Stomach (tissue), 19 donors: ENCODE measurements at places on chromosomes 2 and 18. TPM values are rescaled to one million over a fixed set of nuclear protein-coding genes. Genes with fewer than 3 reads are reported as not detected.

DNA sequence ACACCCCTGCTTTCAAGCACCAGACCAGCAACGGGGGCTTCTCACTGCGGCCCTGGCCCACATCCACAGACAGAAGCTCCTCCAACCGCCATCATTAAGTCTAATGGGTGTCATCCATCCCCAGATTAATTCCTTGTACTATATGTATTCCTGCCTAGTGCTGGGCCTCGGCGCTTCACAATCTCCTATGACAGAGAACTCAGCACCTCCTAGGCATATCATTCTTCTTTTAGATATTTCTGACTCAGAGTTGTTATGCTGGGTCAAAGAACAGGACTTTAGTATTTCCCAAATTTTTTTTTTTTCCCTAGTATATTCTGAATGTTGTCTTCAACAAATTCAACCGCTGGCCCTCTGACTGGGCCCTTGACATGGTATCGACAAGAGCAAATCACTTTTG, 83.2 kb upstream of the TFCP2L1 start:
- no peaks in the 10 kb centered on the region for H3K27me3 ChIP-seq
- H3K36me3 ChIP-seq = peaks cover 90% of the 10 kb centered on the region
- peaks cover 5% of the 10 kb centered on the region for H3K4me1 ChIP-seq

Gene AP1S3
- total RNA-seq = 11.6 TPM

Gene ORC4
- 40.9 TPM for total RNA-seq

Gene SERPINB10
- not detected for total RNA-seq

Gene DUSP19
- 19.6 TPM for total RNA-seq

GRCh38 chr2:28395334-28396061, 2.8 kb downstream of the FOSL2 start:
- H3K27me3 ChIP-seq = no peaks in the 10 kb centered on the region
- H3K4me1 ChIP-seq = peaks cover 40% of the 10 kb centered on the region
- peaks cover 9% of the 10 kb centered on the region for H3K36me3 ChIP-seq
- no peak for DNase-seq
- peak overlapping the region; percentile 98 for H3K27ac ChIP-seq

DNA sequence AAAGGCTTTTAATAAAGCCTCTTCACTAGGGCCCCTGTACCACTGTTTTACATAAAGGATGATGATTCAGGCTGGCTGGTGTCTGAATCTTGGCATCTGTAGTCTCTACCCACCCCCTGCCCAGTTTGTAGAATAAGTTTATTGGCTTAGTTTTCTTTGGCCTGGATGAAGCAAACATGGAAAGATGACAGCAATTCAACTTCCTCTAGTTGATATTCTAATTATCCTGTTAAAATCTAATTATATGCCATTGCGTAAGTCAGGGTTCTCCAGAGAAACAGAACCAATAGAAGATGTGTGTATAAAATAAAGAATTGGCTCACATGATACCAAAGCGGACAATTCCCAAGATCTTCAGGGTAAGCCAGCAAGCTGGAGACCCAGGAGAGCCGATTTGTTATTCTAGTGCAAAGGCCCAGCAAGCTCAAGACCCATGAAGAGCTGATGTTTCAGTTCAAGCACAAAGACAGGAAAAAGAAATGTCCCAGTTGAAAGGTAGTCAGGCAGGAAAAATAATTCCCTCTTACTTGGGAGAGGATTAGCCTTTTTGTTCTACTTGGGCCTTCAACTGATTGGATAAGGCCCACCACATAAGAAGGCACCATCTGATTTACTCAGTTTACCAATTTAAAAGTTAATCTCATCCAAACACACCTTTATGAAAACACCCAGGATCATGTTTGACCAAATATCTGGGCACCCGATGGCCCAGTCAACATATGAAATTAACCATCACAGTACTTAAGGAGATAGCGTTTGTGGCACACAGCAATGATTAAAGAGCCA, 82.6 kb upstream of the LYPD1 start:
- no peaks in the 10 kb centered on the region for H3K36me3 ChIP-seq
- no peaks in the 10 kb centered on the region for H3K4me1 ChIP-seq
- no peak overlapping the region for H3K4me3 ChIP-seq
- DNase-seq = no peak
- H3K27ac ChIP-seq = no peak overlapping the region

- H3K27me3 ChIP-seq = no peaks in the 10 kb centered on the region
- no peak for DNase-seq
- H3K4me3 ChIP-seq = no peak overlapping the region
These were observed 113.2 kb downstream of the USP34 start for GRCh38 chr2:61357681-61358080.

- no peaks in the 10 kb centered on the region for H3K4me1 ChIP-seq
- H3K36me3 ChIP-seq = no peaks in the 10 kb centered on the region
- no peak overlapping the region for H3K4me3 ChIP-seq
- no peak for DNase-seq
- H3K27me3 ChIP-seq = no peaks in the 10 kb centered on the region
These were observed 78.9 kb upstream of the DAPL1 start for GRCh38 chr2:158716121-158716791.

GRCh38 chr18:56115071-56116015, 523.0 kb downstream of the TXNL1 start:
- no peak overlapping the region for H3K27ac ChIP-seq
- no peaks in the 10 kb centered on the region for H3K36me3 ChIP-seq
- DNase-seq = no peak
- no peak overlapping the region for H3K4me3 ChIP-seq
- no peaks in the 10 kb centered on the region for H3K4me1 ChIP-seq

Gene KIAA2012
- not detected for total RNA-seq

GRCh38 chr2:62344472-62344871, 148.6 kb downstream of the B3GNT2 start:
- no peak for DNase-seq
- H3K4me3 ChIP-seq = no peak overlapping the region
- no peaks in the 10 kb centered on the region for H3K27me3 ChIP-seq
- no peak overlapping the region for H3K27ac ChIP-seq
- peaks cover 14% of the 10 kb centered on the region for H3K4me1 ChIP-seq

DNA sequence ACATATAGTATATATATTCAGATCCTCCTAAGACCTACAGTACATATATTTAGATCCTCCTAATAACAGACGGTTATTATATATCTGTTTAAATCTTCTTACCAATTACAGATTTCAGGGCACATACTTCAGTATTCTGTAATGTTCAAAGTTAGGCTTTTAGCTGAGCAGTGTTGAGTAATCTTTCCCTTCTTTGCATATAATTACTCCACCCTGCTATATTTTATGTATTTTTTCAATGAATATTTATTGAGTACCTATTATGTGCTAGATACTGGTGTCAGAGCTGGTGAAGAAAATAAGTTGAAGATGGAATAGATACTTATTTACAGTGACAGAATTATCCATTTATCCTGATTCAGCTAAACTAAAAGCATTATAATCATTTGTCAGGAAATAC, 84.9 kb downstream of the NEB start:
- H3K4me1 ChIP-seq = no peaks in the 10 kb centered on the region
- DNase-seq = no peak
- no peak overlapping the region for H3K4me3 ChIP-seq
- no peaks in the 10 kb centered on the region for H3K36me3 ChIP-seq
- no peak overlapping the region for H3K27ac ChIP-seq

Gene GAREM2
- 2.3 TPM for total RNA-seq

Gene GKN1
- 1.7 TPM for total RNA-seq

DNA sequence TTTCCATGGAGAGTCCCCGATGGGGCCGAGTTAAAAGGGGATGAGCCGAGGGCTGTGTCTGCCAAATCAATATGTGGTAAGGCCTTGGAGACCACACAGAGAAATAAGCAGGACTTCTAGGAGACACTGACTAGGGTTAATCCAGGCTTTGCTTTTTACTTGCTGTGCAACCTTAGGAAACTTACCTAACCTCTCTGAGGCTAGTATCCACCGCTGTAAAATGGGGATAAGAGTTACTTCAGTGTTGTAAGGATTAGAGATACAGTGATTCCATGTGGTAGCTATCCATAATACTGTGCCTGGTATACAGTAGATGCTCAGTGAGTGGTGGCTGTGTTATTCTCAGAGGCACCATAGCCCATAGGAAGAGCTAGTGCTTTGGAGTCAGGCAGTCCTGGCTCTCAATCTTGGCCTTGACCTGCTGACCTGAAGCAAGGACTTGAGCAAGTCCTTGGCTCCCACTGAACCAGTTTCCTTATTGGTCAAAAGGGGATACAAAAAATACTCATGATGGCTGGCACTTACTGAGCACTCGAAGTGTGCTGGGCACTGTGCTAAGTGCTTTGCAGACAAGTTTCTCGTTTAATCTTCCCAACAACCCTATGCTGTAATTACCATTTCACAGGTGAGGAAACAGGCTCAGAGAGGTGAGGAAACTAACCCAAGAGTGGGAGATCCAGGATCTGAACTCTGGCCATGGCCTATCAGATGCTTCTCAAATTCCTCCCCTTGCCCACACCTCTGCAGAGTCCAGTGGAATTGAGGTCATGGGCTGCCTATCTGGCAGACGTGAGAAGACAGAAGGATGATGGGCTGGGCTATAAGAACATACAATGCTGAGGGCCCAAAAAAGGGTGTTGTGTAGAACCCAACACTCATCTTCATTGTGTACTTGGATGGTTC, 12.0 kb upstream of the DES start:
- DNase-seq = no peak
- peak overlapping the region; percentile 93 for H3K27ac ChIP-seq
- no peak overlapping the region for H3K4me3 ChIP-seq
- no peaks in the 10 kb centered on the region for H3K36me3 ChIP-seq
- no peaks in the 10 kb centered on the region for H3K27me3 ChIP-seq

DNA sequence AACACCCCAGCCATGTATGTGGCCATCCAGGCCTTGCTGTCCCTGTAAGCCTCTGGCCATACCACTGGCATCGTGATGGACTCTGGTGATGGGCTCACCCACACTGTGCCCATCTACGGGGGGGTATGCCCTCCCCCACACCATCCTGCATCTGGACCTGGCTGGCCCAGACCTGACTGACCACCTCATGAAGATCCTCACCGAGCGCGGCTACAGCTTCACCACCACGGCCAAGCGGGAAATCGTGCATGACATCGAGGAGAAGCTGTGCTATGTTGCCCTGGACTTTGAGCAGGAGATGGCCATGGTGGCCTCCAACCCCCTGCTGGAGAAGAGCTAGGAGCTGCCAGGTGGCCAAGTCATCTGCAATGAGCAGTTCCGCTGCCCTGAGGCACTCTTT, 80.4 kb upstream of the ZCCHC2 start:
- peaks cover 8% of the 10 kb centered on the region for H3K4me1 ChIP-seq
- H3K4me3 ChIP-seq = no peak overlapping the region
- no peaks in the 10 kb centered on the region for H3K27me3 ChIP-seq
- H3K36me3 ChIP-seq = no peaks in the 10 kb centered on the region
- no peak overlapping the region for H3K27ac ChIP-seq
- DNase-seq = no peak
